ENCODE measurements at places on chromosomes 5 and 9.

DNA sequence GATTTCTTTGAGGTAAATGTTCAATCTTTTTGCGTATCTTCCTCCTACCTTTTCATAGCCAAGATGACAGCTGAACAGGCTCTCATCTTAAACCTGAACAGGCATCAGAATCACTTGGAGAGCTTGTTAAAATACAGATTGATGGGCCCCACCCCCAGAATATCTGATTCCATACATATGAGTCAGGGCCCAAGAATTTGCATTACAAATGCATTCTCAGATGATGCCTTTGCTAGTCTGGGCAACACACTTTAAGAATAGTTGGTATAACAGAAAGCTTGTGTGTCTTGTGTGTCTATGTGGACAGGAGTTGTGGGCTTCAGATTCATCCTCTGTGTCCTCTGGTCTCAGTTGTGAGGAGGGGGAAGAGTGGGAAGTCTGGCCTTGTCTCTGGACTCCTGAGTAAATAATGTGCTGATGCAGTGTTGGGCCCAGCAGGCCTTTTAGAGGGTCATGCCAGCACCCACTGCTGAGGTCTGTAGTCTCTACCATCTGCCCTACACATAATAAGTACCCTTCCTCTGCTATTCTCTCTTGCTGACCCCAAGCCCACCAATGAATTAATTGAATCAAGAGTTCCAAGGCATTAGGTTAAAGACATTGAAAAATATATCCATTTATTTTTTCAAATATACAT lies 43.1 kb downstream of the PTCD2 start:
- DNase-seq, result peak; percentile 87

GRCh38 chr5:93883459-93883858 lies 142.1 kb upstream of the POU5F2 start:
- DNase-seq, result no peak

DNA sequence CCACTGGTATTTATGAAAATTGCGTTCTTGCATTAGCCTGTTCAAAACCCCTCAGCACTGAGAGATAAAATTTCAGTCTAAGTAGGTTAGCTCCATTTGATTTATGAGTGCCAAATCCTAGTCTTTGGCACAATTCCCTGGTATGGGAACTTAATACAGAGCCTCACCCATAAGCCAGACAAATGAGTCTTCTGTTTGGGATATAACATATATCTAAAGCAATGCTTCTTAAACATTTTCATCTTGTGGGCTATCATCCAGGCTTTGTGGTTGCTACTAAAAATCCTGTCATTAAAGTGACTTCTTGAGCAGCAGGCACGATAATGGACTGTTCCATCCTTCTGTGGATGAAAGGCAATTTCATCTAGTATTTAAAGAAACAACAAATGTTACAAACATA lies 419.5 kb upstream of the ACTBL2 start:
- no peak for DNase-seq

GRCh38 chr5:141508798-141509611 lies 20.1 kb downstream of the PCDHGC5 start:
- peak; percentile 96 for DNase-seq

DNA sequence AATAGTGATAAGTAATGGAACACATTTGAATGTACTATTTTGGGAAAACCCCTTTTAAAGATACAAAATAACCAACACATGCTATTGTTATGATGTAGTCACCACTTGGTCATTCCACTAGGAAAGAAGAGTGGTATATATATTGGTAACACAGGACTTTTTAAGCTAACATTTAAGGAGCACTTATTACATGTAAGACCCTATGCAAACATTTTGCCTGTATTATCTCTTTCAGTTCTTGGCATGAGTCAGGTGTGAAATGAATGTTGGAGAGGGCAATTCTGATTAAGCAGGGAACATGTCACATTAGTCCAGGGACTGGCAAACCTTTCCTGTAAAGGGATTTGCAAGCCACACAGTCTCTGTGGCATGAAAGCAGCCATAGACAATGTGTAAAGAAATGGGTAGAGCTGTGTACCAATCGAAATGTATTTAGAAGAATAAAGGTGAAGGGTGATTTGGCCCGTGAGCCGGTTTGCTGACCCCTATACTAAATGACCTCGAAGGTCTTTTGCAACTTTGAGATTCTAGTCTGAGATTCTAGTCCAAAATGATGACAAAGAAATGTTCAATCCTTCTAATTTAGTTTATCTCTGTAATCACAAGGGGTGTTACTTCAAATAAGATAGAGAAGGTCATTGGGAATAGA lies 15.3 kb downstream of the ABLIM3 start:
- peak; percentile 61 for DNase-seq

- DNase-seq, result peak; percentile 22
These were observed 468.9 kb downstream of the ACTL7B start for GRCh38 chr9:108386859-108387384.

- DNase-seq, result peak; percentile 84
These were observed 17.3 kb downstream of the QSOX2 start for GRCh38 chr9:136228107-136228875.

DNA sequence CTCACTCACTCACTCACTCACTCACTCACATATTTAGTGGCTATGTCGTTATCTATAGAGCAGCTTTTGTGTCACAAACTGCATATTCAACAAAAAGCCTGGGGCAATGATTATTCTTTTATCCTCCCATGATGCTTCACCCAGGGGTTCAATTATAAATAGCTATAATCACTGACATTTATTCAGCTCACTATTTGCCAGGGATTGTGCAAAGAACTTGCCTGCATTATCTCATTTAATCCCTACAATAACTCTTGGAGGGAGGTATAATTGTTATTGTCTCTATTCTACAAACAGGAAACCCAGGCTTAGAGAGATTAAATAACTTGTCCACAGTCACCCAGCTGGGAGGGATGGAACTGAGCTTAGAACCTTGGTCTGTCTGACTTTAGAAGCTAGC lies 298.0 kb upstream of the MSX2 start:
- DNase-seq, result no peak

DNA sequence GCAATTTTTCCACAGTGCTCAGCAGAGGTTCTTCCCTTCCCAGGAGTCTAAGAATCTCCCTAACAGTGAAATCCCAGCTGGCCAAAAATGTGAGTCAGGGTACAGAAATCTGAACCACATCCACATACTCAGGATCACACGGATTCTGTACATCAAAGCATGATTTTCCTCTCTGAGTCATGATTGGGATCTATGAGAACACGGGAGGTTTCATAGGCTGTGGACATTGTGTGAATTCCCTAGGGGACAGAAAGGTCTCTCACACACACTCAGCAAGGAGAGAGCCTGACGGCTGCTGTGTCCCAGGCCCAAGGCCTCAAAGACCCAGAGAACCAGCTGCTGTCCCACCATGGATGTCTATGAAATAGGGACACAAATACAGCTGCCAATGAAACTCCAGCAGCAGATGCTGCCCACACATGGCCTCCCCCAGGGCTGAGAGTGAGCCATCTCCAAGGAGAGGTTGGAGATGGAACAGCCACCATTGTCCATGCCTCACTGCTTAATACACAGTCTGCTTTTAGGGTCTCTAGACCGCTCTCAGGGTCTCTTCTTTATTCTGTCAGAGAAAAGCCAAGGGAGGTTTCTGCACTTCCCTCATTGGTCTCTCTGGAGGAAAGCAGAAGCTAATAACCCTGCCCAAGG lies 102.7 kb downstream of the ADAMTS12 start:
- peak; percentile 90 for DNase-seq

GRCh38 chr9:108300306-108301287 lies 555.2 kb downstream of the ACTL7B start:
- DNase-seq, result no peak

DNA sequence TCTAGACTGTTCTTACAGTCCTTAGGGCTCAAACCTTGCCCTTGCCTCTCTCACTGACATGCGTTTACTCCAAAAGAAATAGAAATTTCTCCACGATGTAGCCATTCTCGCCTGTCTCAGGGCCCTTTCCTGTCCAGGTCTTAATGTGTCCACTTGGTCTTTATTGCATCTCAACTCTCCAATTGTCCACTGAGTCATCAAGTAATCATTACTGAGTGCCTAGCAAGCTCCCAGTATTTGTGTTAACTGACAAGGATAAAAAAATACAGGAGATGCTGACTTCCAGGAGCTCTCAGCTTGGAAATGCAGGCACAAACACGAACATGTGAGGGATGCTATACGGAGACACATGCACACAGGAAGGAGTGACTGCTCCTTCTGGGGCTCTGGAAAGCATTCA lies 147.3 kb downstream of the ARSB start:
- DNase-seq, result peak; percentile 64

DNA sequence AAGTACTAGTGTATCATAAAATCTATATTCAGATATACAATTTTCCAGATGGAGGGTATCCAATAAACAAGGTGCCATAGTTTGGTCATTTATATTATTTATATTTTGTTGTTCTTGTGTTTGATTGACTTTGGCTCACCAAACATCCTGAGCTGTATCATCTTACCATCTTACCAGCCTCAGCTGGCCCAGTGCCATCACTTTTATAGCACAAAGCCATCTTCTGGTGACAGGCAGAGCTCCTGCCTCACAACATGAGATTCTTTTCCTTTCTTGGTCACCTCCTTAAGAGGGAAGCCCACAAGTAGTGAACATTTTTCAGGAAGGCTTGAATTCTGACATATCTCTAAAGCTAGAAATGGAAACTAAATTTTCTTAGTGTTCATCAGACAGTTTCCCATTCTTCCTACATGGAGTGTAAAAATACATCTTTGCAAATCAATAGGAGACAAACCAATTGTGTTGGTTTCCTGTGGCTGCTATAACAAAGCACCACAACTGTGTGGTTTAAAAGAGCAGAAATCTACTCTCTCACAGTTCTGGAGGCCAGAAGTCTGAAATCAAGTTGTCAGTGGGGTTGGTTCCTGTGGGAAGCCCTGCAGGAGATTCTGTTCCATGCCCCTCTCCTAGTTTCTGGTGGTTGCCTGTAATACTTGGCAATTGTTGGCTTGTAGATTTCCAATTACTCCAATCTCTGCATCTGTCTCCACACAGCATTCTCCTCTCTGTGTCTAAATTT lies 341.8 kb downstream of the MAN2A1 start:
- DNase-seq, result no peak

GRCh38 chr5:59596586-59597350 lies 296.8 kb downstream of the PDE4D start:
- DNase-seq, result peak; percentile 46

DNA sequence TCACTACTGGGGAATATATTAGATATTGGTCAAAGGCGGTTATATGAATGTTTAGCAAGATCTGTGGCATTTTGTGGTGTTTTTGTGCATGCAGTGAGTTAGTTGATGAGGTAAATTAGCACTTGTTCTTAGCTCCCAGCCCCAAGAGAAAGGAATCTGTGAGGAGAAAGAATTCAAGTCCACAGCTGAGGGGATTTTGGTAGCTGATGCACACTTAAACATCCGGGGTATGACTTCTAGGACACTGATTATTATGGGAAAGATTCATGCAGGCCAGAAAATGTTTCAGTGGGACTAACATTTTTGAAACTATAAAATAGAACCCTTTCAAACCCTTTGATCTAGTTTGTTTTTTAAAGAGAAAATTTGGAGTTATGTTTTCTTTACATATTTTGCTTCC lies 118.2 kb upstream of the RPS23 start:
- DNase-seq, result no peak

- DNase-seq, result no peak
These were observed 86.0 kb upstream of the RASGRF2 start for GRCh38 chr5:80874162-80874561.

DNA sequence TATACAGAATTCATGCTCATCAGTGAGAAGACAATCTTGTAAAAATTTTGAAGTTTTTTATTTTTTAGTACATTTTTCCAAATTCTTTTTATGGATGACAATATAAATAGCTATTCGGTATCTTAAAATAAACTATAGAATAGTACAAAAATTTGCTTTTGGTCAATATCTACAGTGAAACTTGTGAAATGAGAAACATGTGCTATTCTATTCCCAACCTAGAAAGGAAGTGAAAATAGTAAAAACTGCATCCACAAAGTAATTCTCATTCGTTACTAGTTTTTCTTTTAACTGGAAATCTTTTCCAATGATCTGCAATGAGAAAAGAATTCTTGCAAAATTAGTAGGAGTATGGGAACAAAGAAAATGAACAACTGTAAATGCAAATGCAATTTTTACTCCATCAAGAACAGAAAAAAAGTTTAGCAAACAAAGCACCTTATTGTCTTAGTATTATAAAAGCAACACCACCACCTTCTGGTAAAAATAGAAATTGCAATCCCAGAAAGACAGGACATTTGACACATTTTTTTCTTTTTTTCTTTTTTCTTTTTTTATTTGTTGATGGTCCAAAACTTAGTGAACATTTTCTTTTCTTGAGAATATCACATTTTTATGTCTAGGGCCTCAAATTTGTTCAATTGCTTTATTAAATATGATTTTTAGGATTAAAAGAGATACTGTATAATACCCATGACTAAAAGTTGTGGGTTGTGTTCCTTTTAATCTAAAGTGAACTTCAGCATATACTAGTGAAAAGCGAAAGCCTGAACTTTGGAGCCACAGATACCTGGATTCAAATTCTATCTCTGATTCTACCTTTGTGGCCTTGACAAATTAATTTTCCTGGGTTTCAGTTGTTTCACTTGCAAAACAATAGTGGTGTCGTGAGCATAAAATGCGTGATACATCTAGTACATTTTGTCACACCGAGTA lies 72.3 kb downstream of the SLCO4C1 start:
- DNase-seq, result peak; percentile 44

GRCh38 chr5:61346511-61346910 lies 14.5 kb downstream of the ZSWIM6 start:
- no peak for DNase-seq

DNA sequence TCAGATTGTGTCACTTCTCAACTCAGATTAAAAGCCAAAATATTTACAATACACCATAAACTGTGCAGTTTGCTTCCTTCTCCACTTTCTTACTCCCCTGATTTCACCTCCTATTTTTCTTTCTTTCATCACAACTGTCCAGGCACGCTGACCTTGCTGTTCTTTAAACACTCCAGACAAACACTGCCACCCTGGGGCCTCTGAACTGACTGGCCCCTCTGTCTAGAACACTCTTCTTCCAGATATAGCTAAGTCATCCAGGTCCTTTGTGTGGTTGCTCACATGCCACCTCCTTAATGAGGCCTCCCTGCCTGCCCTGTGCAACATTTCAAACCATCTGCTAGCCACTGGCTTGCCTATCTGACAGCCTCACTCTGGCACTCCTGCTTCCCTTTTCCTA lies 46.6 kb downstream of the ATG10 start:
- peak; percentile 9 for DNase-seq

GRCh38 chr9:5113523-5113922 lies 71.9 kb downstream of the INSL6 start:
- no peak for DNase-seq

DNA sequence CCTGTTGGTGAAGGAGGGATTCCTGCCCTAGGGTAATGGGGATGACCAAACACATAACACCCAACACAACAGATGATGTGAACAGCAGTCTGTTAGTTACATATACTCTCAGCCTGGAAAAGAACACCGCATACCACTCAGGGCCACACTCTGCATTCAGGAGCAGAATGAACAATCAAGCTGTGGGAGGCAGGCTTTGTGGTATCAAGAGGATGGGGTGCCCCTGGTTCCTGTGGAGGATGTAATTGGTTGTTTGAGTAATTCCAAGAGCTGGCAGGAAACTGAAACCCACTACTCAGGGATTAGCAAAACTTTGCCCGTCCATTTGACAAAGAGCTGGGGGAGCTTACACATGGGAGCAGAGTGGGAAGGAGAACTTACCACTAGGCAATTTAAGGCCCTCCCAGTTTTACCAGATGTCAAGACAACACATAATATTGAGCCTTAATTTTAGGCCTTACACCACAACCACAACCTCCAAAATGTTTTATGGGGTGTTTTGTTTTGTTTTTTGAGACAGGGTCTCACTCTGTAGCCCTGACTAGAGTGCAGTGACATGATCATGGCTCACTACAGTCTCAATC lies 15.6 kb upstream of the PRKAA1 start:
- no peak for DNase-seq
